NCI-H2029 (cell line): ENCODE measurements at places on chromosomes 5 and 9.

GRCh38 chr5:142626099-142626498 lies 59.8 kb downstream of the FGF1 start:
- DNase-seq, result no peak

DNA sequence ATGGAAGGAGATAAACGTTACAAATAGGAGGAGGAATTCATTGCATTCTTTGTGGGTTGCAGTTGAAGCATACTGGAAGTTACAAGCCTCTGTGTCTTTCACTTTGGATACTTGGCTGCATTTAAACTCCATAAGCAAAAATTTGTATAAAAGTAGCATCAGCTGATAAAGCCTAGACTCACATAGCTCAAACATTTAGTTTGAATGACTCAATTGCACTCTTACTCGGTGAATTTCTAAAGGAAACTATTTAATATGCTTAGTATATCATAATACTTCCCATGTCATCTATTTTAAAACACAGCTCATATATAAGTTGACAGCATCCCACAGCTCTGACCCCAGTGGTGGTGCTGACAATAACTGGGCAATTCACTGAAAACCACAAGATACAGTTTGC lies 596.6 kb upstream of the ZNF608 start:
- no peak for DNase-seq

DNA sequence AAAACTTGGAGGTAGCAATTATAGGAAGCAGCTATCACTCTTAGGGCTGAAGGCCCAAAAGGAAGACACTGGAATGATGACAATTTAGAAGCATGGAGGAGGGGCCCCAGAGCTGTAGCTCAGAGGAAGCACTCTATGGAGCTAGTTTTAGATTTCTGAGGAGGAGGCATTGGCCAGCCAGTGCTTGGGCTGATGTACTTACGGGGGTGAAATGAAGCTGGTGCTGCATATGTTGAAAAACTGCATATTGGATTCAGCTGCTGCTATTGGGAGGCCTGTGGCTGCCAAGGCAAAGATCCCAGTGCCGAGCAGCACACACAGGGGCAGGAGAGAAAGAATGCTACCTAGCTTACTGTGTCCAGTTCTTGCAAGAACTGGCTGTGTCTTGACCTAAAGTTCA lies 53.9 kb upstream of the HMHB1 start:
- no peak for DNase-seq

- no peak for DNase-seq
Observed at GRCh38 chr9:26913138-26913668, 20.6 kb upstream of the CAAP1 start.

- no peak for DNase-seq
Observed at GRCh38 chr5:159522841-159523240, 192.6 kb upstream of the IL12B start.

GRCh38 chr9:134313470-134313869 lies 12.8 kb upstream of the RXRA start:
- DNase-seq, result no peak

GRCh38 chr5:103889500-103890209 lies 327.1 kb upstream of the NUDT12 start:
- DNase-seq, result no peak

GRCh38 chr5:139138809-139139208 lies 59.4 kb downstream of the SIL1 start:
- peak; percentile 87 for DNase-seq

DNA sequence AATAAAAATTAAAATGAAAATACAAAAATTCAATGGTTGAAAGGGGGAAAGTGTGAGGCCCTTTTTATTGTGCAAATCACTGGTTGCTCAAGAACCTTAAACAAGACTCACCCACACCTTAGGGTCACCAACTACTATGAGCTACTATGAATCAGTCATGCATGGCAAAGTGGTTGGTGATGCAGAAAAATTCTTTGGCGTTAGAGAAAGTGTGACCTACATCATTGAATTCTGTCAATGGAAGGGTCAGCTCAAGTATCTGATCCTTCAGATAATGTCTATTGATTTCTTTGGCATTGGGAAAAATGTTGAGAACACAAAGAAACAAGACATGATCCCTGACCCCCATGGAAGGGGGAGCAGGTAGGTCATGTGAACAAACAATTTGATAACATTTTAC lies 149.7 kb upstream of the ADCY2 start:
- no peak for DNase-seq

- DNase-seq, result peak; percentile 29
Observed at GRCh38 chr9:91211919-91212318, 149.8 kb downstream of the AUH start.

GRCh38 chr9:109315480-109316206 lies 5.2 kb downstream of the EPB41L4B start:
- DNase-seq, result no peak

DNA sequence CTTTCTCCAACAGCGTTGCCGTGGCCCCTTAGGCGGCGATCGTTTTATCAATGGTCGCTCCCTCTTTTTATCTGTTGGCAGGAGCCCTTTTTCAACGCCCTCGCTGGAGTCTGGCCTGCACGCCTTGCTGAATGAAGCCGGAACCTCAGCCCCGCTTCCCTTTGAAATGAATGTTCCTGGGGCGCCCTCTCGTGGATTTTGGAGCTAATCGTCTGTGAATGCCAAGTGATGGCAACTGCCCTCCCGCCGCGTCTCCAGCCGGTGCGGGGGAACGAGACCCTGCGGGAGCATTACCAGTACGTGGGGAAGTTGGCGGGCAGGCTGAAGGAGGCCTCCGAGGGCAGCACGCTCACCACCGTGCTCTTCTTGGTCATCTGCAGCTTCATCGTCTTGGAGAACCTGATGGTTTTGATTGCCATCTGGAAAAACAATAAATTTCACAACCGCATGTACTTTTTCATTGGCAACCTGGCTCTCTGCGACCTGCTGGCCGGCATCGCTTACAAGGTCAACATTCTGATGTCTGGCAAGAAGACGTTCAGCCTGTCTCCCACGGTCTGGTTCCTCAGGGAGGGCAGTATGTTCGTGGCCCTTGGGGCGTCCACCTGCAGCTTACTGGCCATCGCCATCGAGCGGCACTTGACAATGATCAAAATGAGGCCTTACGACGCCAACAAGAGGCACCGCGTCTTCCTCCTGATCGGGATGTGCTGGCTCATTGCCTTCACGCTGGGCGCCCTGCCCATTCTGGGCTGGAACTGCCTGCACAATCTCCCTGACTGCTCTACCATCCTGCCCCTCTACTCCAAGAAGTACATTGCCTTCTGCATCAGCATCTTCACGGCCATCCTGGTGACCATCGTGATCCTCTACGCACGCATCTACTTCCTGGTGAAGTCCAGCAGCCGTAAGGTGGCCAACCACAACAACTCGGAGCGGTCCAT lies 10.0 kb downstream of the S1PR3 start:
- peak; percentile 67 for DNase-seq

- DNase-seq, result peak; percentile 65
Observed at GRCh38 chr5:149656576-149657182, 73.4 kb upstream of the PPARGC1B start.

DNA sequence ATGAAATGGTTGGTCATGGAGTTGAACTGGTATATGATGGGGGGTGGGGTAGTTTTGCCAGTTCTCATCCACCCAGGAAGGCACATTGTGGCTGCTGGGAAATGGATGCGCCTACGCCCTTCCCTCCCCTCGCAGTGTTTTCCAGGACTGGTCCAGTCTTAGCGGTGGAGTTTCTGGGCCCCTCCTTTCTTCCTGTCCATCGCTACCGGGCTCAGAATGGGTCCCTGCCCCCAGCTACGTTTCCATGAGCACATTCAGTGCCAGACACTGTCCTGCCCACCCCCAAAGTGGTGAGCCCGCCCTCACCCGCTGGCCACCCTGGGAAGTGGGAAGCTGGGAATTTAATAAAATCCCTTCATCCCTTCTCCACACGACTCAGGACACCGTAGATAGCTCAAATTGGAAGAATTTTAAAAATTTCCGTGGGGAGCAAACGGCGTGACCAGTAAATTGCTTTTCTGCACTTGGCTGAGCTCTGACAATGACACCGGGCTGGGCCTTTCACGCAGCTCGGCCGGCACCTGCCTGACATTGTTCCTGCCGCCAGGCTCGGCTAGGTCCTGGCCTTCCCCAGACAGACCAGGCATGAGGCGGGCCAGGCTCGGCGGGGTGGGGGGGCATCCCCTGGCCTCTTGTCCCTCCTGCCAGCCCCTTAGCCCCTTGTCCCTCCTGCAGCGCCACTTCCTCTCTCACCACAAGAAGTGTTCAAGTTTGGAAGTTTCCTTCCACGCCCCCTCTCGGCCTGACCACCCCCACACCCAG lies 3.6 kb downstream of the FGF18 start:
- DNase-seq, result no peak

- DNase-seq, result no peak
Observed at GRCh38 chr5:137561608-137562007, 62.5 kb upstream of the SPOCK1 start.

DNA sequence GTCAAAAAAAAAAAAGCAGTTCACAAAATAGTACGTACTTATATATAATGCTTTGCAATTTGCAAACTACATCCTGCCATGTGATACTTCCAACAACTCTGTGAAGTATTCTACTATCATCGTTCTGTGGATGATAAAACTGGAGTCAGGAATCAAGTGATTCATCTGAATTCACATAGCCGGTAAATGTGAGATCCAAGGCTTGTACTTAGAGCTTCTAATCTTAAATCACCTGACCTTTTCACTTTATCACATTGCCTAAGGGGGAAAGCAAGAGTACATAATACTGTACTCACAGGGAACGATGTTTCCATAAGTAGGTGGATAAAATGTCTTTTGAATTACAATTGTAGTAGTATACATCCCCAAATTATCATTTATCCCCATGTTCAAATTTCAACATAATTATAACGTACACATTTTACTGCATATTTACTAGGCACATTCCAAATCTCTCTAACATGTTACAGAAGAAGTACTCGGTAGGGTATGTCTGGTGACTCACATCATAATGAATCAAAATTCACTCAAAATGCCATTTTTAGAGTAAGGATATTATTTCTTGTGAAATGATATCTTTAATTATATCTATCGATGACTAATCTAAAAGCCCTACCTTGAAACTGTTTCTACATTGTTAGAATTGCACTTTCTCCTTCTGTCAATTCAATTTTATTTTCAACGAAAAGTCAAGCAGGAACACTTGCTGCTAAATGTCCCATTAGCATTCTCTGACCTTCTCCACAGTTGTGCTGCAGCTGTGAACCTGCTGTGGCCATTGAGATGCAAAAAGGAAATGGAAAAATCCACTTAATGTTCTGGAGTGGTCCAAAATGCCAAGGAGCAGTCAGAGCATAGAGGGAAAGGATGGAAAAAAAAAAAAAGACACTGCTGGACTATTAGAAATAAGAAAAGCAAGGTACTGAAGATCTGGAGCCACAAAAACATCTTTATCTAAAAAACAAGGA lies 78.9 kb downstream of the OR2K2 start:
- no peak for DNase-seq

GRCh38 chr5:523441-524222 lies 617 bp downstream of the SLC9A3 start:
- no peak for DNase-seq

- DNase-seq, result no peak
Observed at GRCh38 chr5:158898185-158899177, 201.2 kb downstream of the EBF1 start.

DNA sequence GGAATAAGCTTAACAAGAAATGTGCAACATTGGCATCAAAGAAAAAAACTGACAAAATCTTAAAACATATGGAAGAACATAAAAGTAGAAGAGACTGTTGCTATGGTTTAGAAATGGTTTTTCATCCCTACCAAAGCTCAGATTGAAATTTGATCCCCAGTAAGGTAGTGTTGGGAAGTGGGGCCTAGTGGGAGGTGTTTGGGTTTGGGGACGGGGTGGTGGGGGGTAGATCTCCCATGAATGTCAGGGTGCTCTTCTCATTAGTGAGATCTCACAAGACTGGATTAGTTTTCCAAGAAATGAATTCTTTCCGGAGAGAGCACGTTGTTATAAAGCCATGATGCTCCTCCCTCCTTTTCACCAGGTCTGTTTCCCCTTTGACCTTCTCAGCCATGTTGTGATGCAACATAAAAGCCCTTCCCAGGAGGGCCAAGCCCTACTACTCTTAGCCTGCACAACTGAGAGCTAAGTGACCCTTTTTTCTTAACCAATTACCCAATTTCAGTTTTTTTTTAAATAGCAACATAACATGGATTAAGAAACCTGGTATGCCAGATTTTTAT lies 10.6 kb downstream of the TMEM167A start:
- no peak for DNase-seq

GRCh38 chr9:94175669-94176068 lies 83.4 kb upstream of the ZNF169 start:
- no peak for DNase-seq

- DNase-seq, result no peak
Observed at GRCh38 chr5:89534331-89534730, 651.3 kb upstream of the MEF2C start.

DNA sequence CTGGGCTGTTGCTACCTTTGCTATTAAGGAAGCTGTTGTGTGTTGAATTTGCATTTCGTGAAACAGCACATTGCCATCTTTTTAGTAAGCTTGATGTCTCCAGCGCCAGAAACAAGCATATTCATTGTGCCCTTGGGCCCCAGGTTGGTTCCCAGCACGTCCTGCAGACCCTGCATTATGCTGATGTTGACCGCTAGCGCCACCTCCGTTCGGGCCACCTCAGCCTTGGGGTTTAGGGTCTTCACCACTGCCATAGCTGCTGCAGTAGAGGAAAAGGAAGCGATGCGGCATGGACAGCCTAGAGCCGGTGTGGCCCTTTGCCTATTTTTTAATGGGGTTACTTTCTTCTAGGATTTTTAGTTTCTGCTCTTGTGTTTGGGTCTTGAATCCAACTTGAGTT lies 23.8 kb upstream of the OTULIN start:
- DNase-seq, result no peak

DNA sequence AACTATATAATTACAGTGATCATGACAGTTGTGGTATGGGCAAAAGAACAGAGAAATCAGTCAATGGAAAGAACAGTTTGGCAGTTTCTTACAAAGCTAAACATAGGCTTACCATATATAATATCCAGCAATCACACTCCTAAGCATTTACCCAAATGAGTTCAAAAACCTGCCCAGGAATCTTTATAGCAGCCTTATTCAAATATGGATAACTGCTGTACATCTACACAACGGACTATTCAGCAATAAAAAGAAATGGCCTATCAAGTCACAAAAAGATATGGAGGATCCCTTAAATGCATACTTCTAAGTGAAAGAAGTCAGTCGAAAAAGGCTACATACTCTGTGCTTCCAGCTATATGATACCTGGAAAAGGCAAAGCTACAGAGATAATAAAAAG lies 36.6 kb downstream of the ERMP1 start:
- no peak for DNase-seq

GRCh38 chr5:50726475-50727148 lies 60.2 kb downstream of the PARP8 start:
- no peak for DNase-seq

- DNase-seq, result no peak
Observed at GRCh38 chr5:159049844-159050315, 49.8 kb downstream of the EBF1 start.

- DNase-seq, result peak; percentile 2
Observed at GRCh38 chr5:134590992-134591659, 41.5 kb downstream of the SAR1B start.
